NCI-H2081 (cell line): ENCODE measurements at places on chromosomes 6 and 20.

GRCh38 chr20:23998392-23998791, 9.8 kb upstream of the GGTLC1 start:
- no peak for DNase-seq

DNA sequence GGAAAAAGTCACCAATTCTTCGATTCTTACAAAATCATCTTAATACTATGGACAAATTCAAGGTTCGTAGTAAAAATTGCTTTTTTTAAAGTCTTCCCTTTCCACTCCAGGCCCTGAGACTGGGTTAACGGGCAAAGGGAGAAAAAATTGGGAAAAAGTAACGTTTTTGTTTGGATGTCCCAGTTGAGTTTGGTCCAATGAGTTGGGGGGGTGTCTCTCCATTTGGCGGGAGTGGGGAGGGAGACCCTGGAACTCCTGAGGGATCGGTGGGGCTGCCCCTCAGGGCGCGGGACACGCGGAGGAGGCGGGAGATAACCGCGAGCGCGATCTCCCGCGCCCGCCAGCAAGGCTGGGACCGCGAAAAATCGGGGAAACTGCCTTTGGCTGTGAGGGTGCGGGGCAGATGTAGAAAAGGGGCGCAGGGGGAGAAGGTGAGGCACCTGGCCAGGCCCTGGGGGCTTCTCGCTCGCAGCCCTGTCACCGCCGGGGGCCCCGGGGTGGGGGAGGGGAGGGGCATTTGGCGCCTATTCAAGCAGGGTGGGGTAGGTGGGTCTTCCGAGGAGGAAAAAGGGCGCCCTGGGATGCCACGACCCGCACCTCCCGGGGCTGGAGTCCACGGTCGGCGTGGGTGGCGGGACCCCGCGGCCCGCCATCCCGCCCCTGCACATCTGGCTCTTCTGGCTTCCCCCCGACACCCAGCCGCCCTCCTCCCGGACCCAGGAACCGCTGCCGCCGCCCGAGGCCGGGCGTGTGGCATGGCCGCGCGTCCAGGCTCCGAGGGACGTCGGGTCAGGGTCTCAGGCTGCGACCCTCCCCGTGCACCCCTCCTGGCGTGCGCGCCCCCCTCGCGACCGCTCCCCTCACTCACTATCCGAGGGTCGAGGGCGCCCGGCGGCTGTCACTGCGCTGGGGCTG, 595 bp downstream of the FBXO5 start:
- DNase-seq = peak; percentile 17

- DNase-seq = no peak
Measured at GRCh38 chr20:47960769-47961541, 175.7 kb upstream of the SULF2 start.

DNA sequence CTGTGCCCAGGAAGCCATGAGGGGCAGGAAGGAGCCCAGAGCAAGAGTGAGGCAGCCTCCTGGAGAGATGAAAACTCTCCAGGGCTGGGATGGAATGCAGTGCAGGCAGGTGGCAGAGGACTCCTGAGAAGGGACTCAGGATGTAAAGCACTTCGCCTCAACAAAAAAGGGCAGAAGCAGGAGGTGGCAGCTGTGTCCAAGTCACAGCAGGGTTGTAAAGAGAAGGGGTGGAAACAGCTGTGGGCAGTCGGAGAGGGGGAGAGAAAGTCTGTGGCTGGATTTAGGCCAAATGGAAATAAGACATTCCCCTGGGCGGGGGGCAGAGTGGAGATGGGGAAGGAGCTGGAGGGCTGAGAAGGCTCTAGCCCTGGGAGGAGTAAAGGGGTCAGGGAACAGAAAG, 34.9 kb downstream of the CYP21A2 start:
- no peak for DNase-seq

- no peak for DNase-seq
Measured at GRCh38 chr6:69138148-69138547, 503.1 kb downstream of the ADGRB3 start.

GRCh38 chr6:8483650-8484049, 48.3 kb upstream of the SLC35B3 start:
- no peak for DNase-seq

DNA sequence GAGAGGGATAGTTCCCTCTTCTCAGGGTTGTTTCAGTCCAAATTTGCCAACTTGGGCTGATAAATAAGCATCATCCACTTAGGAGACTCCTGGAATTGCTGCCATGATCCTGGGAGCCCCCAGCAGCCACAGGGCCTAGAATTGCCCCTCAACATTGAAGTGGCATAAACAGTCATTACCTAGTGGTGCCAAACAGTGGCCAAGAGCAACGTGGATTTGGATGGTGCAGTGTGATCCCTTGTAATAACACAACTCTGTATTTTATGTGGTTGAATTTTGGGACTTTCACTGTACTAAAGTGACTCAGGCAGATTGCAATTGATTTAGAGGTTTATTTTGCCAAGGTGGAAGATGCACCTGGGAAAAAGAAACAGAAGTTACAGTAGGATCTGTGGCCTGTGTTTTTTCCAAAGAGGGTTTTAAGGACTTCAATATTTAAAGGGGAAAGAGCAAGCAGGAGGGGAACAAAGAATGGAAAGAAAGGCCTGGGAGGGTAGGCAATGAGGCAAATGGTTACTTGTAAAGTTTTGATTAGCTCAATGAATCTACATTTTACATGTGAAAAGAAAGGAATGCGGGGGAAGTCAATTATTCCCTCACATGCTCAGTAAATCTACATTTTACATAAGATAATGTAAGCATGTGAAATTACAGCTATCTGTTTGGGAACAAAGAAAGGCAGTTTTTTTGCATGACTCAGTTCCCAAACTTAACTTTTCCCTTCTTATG, 168.0 kb upstream of the NOX3 start:
- DNase-seq = no peak

DNA sequence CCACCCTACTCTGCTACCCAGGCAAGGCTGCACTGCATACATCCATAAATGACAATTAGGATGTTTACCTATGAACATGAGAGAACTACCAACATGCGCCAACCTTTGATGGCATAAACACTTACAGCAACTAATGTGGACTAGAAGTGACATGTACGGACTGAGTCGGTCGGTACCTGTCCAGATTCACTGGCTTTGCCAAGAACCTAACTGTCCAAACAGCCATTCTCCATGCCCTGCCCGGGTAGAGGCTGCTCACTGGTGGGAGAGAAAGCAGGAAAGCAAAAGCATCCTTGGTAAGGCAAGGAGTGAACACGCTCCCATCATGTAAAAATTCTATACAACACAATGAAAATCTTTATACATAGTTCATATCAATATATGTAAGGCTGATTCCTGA, 30.0 kb downstream of the SYNDIG1 start:
- no peak for DNase-seq

- DNase-seq = no peak
Measured at GRCh38 chr6:156909212-156910010, 132.2 kb downstream of the ARID1B start.

DNA sequence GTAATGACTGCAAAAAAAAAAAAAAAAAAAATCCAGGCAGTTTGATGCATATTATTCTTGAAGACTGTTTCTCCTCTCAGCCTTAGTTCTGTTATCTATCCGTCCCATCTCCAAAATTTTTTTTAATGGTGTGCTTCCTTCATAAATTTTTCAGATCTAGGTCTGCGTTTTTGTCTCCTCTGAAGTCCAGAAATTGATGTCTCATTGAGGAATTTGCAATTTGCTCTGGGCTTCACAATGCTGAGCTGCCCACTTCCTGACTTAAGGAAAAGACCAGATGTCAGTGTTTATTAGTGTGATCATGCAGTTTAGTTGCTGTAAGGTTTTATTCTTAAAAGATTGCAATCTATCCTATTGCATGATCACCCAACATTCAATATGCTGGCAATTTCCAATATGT, 297.6 kb downstream of the ZNF217 start:
- DNase-seq = no peak

DNA sequence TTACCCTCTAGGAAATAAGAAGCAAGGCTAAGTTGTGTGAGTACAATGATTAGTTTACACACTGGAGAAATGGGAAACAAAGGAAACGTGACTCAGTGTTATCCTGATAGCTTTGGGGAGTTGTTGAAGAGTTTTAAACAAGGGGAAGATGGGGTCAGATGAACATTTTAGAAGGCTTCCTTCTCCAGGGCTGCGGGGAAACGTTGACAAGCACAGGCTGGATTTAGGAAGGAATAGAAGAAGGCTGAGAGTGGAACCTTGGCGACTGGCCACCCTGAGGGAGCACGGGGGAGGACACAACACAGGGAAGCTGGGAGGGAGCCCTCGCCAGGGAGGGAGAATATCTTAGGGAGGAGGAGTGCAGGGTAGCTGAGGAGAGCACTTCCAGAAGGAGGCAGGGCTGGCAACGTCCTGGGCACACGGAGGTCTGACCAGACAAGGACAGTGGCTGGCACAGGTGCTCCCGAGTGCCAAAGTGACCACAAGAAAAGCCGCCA, 134.7 kb downstream of the AIG1 start:
- DNase-seq = no peak

GRCh38 chr6:123808556-123808955, 4.9 kb downstream of the NKAIN2 start:
- peak; percentile 89 for DNase-seq

DNA sequence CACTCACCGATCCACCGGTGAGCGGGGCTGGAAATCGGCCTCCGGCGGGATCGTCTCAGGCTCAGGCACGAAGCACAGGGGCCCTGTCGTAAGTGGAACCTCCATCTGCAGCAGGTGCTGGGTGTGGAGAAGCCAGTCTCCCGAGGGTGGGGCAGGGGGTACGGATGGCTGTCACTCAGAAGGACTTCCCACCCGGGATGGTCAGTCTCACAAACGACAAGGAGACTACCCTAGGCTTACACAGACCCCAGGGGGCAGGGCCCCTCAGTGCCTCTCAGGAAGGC, 27.8 kb downstream of the YTHDF1 start:
- DNase-seq = no peak

GRCh38 chr6:169452117-169452868, 198.6 kb upstream of the THBS2 start:
- DNase-seq = no peak

GRCh38 chr6:6730831-6731230, 142.3 kb downstream of the LY86 start:
- DNase-seq = no peak

GRCh38 chr20:40643891-40644290, 45.1 kb downstream of the MAFB start:
- DNase-seq = no peak

DNA sequence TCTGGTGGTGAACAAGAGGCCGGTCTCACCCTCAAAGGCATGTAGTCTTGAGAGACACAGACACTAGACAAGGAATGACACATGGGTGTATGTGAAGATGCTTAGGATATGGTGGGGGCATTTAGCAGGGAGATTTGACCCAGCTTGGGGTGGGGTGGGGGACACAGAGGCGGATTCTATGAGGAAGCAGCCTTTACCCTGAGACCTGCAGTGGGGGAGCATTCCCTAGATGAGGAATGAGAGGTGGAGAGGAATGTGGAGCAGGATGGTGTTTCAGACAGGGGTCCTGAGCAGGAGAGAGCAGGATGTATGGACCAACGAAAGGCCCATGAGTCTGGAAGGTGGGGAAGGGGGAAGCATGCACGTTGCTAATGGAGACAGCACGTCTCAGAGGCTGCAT, 57.8 kb downstream of the PHACTR3 start:
- DNase-seq = no peak

- DNase-seq = no peak
Measured at GRCh38 chr20:4519534-4519933, 202.2 kb upstream of the PRND start.

- no peak for DNase-seq
Measured at GRCh38 chr20:3990716-3991115, 24.6 kb downstream of the RNF24 start.

DNA sequence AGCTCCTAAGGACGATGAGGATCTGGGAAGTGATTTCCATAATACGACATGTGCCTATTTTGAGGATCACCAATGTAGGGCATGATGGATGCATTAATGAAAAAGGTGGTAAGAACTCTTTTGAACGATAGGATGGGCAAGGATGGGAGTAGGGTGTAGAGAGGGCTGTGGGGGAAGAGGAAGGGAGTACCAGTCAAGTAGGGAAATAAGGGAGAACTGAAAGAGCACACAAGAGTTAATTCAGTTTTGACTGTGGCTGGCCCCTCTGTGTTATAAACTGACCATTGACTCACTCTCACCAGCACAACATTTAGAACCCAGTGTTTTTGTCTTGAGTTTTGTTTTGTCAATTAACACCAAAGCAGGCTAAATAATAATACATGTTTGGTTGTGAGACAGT, 33.0 kb downstream of the SLC35D3 start:
- DNase-seq = no peak

- no peak for DNase-seq
Measured at GRCh38 chr6:107061125-107062020, 33.4 kb downstream of the MTRES1 start.

DNA sequence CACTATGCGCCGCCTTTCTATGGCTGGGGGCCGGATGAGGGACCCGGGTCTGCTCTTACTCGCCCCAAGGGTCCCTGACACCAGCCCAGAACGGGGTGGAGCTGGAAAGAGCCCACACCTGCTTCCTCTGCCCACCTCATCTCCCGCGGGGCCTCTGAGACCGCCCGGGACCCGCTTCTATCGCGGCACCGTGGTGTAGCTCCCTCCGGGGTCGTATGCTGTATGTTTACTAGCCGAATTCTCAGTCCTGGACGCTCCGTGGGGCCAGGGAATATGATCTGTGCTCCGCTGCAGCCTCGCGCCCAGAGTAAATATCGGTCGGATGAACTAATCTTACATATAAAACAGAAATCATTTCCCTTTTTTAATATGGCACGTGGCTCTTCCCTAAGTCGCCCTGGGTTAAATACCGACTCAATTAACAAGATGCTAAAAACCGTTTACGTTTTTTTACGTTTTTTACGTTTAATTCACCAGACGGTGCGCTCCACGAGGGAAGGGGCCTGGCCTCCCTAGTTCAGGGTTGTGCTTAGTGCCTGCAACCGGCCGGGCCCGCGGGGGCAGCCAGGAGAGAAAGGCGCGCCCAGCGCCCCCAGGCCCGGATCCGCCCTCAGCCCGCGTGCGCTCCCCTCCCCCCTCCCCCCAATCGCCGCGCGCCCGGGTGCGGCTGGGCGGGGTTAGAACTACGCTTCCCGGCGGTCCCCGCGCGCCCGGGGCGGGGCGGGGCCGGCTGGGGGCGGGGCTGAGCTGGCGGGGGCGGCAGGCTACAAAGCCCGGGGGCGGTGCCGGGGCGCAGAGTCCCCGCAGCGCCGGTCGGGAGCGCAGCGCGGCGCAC, at the start of gene RBM38:
Gene RBM38 (plus strand): TSS at position 793 of the 835 bp plus-strand sequence. CDS start 186 bp downstream, outside the sequence.
- DNase-seq = peak; percentile 67

DNA sequence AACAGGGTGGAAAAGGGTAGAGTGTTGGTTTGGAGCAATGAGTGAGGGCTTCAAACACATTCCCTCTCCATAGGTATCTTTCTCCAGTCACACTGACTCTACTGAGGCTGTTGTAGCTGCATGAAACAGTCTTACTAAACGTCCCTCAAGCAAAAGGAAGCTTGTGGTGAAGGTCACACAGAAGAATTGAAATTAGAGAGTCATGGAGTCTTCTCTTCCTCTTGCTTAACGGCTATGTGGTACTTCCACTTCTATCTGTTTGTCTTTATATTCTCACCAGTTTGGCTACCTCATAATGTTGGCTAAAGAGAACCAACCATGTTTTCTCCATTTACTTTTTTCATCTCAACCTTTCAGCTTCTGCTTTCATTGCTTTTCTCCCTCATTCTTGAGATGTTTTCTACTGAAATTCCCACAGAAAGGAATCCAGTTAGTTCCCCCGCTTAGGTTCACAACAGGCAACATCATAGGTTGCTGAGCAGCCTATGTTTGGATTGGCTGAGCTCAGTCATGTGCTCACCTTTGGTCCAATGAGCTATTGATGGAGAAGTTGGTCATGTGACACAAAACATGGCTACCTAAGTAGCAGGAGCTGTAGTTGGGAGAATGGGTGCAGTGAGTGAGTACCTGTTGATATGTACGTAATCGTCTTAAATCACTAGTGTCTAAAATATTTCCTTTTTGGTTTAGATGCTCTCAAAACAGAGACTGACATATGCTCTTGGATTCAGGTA, 99.8 kb downstream of the SNAP25 start:
- DNase-seq = no peak

GRCh38 chr6:158233214-158233795, 65.2 kb downstream of the GTF2H5 start:
- DNase-seq = no peak
